ENCODE measurements at places on chromosomes 11 and 22.

DNA sequence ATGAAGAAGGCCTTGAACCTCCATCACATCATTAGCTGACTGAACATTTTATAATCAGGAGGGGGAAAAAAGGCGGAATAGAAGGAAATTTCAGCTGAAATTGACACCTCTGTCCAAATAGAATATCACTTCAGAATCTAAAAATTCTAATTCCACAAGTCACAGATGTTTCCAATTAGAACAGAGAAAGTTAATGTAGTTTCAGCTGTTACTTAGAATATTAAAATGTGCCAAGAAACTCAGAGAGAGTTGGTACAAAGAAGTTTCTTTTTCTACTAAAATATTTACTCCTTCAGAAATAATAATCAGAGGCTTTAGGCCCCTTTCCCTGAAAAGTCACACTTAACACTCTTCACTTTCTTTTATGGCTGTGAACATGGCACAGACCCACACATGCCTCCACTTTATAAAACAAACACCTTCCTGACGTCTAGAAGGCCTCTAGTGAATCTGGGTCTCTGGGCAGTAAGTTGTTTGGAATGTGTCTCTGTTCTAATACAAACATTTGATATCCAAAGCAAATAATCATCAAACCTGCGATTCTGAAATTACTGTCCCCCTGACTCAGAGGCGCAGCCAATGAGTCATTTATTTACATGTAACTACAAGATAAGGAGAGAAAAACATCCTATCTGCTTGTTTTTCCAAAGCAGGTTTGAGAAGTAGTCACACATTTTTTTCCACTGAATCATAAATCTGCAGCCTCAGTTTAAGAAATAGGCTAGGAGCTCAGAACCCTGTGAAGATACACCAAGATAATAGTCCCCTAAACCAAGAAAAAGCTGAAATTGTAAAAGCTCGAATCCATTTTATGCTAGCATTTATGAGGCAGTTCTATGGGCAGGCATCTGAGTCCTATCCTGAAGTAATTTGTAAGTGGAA is 148.4 kb downstream of the ME3 start:
- peak; percentile 59 for DNase-seq

DNA sequence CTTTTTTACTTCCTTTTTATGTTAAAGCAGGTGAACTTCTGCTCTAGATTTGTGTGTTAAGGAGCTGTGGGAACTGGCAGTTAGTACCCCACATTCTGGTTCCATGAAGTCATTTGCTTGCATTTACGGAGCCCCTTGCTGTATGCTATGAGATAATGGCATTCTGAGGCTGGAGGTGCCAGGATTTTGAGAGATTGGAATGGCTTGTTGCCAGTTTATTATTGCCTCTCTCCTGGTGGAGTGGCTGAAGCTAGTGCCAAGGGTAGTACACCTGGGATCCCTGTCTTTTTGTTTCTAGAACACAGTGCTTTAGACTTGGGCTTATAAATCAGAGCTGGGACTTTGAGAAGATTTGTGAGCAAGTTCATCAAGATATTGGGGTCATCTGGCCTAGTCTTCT is 73.8 kb downstream of the STIM1 start:
- no peak for DNase-seq

DNA sequence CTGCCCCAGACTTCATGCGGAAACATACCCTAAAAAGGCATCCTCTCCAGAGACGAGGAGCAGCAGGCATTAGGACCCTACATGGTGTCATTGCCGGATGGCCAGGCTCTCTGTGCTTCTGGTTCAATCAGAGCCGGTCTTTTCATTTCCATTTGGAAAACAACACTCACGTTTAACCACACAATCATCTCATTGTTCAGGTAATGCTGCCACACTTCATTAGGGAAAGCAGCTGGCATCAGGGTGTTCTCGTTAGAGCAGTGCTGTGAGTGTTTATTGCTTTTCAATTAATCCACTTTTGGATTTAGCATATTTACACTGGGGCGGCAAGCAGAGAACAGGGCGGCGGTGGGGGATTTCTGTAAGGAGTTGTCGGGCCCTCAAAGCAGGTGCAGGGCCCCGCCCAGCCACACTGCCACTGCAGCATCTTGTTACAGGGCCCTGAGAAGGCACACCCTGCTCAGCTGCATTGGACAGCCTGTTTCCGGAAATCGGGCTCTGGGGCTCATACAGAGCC is 338.6 kb downstream of the SHANK2 start:
- no peak for DNase-seq

GRCh38 chr22:22767876-22768602 is 119.6 kb upstream of the IGLL5 start:
- no peak for DNase-seq

GRCh38 chr11:94305146-94305545 is 766 bp downstream of the IZUMO1R start:
- no peak for DNase-seq

- DNase-seq: no peak
These were observed 60.2 kb downstream of the PDHX start for GRCh38 chr11:34976496-34977088.

- DNase-seq: no peak
These were observed 30.5 kb upstream of the GNB1L start for GRCh38 chr22:19884954-19885751.

DNA sequence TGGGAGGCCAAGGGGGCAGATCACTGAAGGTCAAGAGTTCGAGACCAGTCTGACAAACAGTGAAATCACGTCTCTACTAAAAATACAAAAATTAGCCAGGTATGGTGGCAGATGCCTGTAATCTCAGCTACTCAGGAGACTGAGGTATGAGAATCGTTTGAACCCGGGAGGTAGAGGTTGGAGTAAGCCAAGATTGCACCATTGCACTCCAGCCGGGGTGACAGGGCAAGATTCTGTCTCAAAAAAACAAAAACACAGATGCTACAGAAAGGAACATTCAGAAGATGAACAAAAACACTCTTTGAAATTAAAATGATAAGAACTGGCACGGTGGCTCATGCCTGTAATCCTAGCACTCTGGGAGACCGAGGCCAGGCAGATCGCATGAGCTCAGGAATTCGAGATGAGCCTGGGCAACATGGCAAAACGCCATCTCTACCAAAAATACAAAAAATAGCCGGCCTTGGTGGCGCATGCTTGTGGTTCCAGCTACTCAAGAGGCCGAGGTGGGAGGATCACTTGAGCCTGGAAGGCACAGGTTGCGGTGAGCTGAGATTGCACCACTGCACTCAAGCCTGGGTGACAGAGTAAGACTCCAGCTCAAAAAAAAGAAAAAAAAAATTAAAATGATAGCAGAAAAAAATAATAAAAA is 8.5 kb downstream of the RAB6A start:
- no peak for DNase-seq

- peak; percentile 90 for DNase-seq
These were observed 31.0 kb downstream of the TMPRSS5 start for GRCh38 chr11:113675003-113675561.

DNA sequence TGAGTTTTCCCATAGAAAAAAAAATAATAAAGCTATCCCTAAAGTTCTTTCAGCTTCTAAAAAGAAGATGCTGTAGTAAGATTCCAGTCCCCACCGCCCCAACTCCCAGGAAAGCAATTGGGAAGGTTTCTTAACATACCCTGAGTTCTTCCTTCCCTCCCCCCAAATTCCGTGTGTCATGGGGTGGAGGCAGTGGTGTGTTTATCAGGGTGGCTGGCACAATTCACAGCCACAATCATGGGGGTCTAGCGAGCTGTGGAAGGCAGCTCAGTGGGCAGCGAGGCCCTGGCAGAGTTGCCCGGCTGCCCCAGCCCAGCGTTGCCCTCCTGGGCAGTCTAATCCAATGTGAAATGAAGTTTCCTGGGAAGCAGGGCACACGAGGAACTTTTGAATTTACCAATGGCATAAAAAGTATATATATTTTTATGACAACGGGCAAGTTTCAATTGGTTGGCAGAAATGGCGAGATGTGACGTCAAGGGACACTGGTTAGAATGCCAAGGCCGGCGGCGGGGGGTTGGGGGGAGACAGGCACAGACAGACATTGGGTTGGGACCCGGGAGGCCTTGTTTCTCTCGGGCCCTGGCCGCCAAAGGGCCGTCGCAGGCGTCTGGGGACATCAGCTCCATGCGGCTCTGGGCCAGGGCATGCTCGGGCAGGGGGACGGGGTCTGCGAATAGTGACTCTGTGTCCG is 80.7 kb upstream of the PPARA start:
- peak; percentile 71 for DNase-seq

DNA sequence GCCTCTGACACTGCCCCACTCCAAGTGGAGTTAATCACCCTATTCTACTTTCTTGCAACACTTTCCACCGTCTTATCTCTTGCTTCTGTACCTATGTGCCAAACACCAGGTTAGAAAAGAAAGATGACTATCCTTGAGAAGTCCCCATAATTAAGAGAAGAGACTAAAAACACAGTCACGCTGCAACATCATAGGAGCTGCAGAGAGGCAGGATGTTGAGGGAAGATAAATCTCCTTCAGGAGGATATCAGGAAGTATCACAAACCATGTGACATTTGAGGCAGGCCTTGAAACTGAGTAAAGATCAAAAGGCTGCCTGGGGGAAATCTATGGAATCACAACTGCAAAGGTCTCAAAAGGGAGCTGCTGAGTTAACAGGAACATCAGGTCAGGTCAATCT is 24.8 kb downstream of the GAB2 start:
- no peak for DNase-seq

GRCh38 chr11:104095791-104096190 is 59.4 kb downstream of the DDI1 start:
- no peak for DNase-seq

DNA sequence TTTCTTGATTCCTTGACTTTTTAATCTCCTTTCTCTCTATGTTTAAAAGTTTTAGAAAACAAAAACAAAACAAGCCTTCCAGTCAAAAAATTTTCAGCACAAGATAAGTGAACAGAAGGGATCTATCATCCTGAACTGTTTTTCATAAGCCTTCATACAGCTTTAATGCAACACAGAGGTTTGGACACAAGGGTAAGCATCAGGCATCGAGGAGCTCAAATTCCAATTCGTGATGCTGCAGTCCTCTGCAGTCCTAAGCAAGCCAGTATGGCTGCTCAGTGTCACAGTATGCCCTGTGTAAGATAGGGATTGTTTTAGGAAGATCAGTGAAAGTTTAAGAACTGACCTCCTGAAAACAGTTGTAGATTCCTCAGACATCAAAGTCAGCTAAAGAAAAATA is 740.9 kb downstream of the NTM start:
- DNase-seq: no peak

- no peak for DNase-seq
These were observed 75.9 kb downstream of the NECTIN1 start for GRCh38 chr11:119652907-119653659.
